ENCODE measurements at places on chromosomes 2 and 18.

DNA sequence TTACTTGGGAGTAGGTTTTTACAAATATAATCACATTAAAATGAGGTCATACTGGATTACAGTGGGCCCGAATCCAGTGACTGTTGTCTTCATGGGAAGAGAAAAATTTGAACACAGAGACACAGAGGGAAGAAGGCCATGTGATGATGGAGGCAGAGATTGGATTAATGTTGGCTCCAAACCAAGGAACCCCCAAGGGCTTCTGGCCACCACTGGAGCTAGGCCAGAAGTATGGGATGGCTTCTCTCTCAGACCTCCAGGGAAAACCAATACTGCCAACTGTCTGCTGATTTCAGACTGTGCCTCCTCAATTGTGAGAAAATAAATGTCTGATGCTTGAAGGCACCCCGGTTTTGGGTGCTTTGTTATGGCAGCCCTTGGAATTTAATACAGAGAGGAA lies 76.0 kb downstream of the ALPK2 start:
- DNase-seq = no peak

DNA sequence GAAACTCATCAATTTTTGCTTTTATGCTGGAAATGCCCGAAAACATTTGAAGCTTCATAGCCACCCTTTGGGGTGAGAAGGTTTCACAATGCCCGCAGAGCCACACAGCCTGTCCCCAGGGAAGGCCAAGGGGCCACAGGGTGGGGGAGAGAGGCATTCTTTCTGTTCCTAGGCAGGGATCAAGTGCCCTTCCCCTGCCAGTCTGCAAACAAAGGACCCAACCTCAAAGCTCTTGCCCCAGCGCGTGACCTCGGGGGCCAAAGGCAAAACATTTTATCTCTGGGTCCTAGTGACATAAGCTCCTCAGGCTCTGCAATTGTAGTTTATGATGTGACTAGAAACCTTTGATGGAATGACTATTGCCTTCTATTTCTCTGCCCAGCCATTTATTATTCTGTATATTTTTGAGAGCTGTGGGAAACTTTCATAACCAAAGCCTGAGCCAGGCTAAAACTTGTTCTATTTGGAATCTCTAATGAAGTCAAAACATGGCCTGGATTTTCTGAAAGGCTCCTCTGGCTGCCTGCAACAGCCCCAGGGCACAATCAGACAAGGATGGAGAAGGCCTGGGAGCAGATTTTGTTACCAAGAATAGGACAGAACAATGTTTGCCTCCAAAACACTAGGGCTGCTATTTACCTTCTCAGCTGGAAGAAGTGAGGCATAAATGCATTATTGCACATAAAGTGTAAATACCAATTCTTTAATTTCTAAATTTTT lies 137.2 kb upstream of the KCTD1 start:
- DNase-seq = no peak

GRCh38 chr2:241804326-241805229 lies 4.4 kb upstream of the NEU4 start:
- peak; percentile 50 for DNase-seq

DNA sequence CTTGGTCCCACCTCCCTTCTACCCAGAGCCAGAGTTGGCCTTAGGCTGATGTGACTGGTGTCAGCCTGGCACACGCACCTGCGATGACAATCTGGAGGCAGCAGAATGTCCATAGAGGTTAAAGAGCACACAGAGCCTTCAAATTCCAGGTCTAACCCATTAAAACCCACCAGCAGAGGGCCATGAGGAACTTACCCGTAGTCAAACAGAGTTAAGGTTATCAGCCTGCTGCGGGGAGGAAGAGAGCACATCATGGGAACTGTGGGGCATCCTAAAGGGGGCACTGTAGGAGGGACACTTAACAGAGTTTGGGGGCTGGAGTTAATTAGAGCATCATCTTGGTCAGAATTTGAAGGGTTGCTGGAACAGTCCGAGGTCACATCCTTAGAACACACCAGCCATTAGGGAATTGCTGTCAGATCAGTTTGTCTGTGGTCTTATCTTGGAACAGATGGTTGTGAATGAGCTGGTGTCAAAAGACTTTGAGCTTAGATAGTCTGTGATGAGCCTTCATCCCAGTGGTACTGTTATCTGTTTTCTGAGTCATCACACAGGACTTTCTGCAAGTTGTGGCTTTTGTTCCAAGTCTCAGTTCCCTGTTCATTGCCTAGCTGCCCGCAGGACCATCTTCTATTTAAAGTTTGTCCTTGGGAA lies 248.6 kb downstream of the LOXHD1 start:
- DNase-seq = no peak

- DNase-seq = no peak
Observed at GRCh38 chr2:51225377-51225776, 193.4 kb upstream of the NRXN1 start.

- DNase-seq = no peak
Observed at GRCh38 chr2:183371545-183371944, 247.3 kb downstream of the NUP35 start.

DNA sequence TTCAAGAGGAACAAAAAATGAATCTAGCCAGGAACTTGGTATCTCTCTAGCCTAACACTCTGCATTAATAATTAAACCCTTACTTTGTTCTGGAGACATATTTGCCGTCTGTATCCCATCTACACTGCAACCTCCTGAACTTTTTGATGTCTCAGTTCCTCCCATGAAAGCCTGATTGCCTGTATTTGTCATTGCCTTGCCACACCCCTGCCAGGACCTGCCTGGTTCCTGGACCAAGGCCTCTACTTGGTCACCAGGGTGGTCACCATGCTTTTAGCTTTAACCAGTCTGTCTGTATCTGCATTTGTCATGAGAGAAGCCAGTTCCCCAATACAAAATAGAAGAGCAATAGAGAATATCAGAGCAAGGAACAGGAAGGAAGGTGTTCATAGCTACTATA lies 58.8 kb upstream of the NOL4 start:
- no peak for DNase-seq

DNA sequence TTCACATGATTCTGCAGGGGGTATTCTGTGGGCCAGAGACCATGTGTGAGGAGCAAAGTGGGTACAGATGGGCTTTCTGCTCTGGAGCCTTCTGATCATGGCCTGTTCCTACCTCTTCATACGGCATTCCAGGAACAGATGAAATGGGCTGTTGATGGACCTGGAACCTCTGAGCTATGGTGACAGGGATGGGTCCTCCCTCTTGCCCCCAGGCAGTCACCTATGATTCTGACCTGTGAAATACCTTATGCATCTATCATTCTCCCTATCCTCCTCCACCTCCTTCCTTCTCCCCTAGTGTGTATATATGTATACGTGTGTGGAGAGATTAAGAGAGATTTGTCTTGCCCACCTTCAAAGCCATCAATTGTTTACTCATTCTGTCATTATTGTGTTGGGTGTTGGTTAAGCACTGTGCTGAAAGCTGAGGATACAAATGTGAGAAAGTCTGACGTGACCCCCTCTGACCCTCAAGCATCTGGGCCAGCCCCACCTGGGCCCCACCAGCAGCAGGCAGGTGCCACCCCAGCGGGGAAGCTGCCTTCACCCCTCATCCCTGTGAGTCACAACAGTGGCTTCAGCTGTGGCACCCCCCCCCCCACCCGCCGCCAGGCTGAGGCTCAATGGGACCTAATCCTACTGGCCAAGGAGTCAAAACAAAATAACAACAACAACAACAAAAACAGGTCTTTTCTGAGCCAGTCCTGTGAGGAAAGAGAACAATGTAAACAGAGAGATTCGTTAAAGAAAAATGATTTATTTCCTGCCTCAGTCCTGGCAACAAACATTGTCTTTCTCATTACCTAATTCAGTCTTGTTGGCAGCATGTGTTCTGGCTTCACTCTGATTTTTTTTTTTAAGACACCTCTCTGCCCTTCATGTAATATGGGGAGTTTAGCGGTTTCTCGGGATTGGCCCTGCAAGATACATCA lies 103.8 kb upstream of the CDC42EP3 start:
- DNase-seq = no peak

- DNase-seq = no peak
Observed at GRCh38 chr2:187581125-187581896, 27.1 kb upstream of the TFPI start.

DNA sequence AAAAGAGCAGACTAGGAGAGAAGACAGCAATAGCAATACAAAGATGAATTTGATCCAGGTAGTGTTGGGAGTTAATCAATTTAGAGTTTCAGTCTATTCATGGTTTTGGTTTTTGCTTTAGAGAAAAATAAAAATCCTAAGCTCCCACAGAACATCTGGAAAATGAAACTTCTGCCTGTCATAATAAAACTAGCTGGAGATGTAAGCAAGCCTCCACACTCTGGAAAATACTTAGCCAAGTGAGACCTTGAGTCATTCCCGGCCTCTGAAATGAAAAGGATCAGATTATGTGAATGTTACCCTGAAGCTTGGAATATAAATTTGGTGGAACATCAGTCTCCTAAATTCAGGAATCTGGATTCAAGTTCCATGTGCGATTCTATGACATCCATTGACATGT lies 485.6 kb upstream of the SPRED2 start:
- DNase-seq = no peak

Data from activated T-cell treated with anti-CD3 and anti-CD28 coated beads, Interleukin-2, amount 50 U/mL, for 1 hour (primary cell).